ENCODE measurements at places on chromosomes 12 and 14.

- no peak for DNase-seq
Measured at GRCh38 chr12:63911341-63911740, 66.8 kb downstream of the SRGAP1 start.

GRCh38 chr14:104602933-104603325 is 1.6 kb downstream of the TMEM179 start:
- no peak for DNase-seq

DNA sequence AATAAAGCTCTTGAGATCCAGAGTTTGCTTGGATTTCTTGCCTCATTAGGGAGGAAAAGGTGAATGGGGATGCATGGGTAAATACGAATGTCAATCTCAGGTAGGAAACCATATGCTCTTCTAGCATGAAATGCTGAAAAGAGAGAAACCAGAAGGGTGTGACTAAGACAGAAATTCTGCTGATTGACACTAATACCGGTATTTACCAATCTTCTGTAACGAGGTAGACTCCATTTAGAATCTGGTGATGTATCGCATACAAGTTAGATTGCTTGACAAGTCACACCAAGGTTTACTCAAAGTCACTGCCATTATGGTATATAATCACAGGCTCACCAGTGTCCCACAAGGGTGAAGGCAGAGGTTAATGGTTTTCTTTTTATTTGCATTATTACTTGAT is 337.9 kb downstream of the NRXN3 start:
- no peak for DNase-seq

DNA sequence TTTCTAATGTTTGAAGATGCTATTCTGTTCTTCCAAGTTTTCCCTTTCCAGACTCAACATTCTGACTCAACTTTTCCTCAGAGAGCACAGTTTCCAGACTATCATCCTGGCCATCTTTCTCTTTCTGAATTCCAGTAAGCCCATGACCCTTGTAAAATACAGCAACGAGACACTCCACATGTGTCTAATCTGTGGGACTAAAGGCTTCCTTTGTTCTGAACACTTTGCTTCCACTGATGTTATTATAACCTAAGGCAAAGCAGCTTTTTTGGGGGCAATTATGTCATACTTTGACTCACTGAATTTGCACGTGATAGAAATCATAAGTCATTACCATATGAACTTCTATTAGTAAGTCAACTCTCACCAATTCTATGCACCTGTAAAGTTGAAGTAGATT is 6.3 kb upstream of the ART4 start:
- DNase-seq = no peak

- no peak for DNase-seq
Measured at GRCh38 chr12:39369756-39370155, 73.2 kb downstream of the KIF21A start.

GRCh38 chr14:54354968-54355641 is 41.7 kb upstream of the CDKN3 start:
- DNase-seq = no peak

DNA sequence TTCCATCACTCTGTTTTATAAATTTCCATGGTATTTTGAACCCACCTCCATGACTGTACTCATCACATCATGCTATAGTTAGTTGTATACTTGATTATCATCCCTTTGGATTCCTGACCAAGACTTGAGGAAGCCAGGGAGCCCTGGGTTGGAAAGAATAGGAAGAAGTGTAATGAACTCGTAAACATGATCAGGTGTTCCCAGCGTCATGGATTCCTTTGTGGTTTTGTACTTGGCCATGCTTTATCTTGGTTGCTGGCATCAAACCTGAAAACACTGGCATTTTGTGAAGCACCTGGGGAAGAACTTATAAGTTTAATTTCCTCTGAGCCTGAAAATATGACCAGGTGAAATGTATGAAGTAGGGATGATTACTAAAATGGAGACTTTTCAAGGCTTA is 76.4 kb downstream of the CHST11 start:
- no peak for DNase-seq

GRCh38 chr12:11568762-11569478 is 80.6 kb upstream of the ETV6 start:
- no peak for DNase-seq

DNA sequence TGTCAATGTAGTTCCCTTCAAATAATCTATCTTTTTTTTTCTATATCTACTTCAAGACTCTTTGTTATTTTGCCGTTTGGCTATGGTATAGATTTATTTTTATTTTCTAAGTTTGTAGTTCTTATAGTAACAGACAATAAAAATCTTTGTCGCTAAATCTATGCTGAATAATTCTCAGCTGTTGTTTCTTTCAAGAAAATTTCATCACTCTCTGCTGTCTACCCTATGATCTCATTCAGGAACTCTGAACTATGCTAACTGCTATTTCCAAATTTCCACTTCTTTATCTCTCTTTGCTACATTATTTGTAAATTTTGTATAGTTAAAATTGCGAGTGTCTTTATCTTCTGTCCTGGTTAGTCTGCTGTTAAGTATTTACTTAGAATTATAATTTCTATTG is 353.6 kb downstream of the LRFN5 start:
- no peak for DNase-seq

DNA sequence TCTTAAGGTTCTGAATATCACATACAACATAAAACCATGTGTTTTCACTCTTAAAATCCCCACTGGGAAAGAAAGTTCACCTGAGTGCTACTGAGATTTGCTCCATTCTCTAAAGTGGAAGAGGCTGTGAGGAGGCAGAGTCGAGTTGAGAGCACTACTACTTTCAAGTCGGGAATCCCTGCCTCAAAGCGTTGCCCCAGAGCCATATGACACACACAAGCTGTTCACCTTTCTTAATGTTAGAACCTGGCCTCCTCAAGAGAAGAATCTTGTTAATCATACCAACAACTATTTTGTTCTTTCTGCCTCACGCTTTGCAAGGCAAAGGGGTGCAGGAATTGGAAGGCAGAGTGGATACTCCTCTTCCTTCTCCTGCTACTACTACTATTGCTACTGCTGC is 149.7 kb upstream of the DAAM1 start:
- DNase-seq = no peak

DNA sequence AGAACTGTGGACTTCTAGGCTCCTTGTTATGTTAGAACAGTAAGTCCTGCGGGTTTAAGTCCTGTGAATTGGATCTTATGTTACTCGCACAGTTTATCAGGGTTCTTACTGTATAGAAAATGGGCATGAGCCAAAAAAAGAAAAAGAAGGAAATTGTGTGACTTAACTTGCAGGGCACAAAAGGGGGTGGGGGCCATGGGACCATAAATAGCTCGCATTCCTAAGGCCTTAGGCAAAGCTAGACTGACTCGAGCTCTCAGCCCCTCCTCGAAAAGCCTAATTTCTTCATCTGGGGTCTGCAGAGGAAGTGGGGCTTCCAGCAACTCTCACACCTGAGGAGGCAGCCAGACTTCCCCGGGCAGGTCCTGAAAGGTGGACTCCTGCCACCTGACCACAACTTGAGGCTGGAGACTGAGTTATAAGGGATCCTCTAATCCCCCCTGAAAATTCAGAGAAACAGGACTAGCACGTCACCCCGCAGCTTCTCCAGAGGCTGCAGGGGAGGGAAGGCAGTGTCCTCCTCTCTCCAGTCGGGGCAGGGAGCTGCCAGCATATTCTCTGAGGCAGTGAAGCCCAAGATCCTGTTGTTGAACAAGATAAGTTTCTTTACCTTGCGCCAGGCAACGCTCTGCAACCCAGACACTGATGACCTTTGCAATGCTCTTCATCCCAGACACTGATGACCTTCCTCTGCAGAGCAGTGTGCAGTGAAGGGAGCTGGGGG is 280.5 kb downstream of the PCNX1 start:
- no peak for DNase-seq

DNA sequence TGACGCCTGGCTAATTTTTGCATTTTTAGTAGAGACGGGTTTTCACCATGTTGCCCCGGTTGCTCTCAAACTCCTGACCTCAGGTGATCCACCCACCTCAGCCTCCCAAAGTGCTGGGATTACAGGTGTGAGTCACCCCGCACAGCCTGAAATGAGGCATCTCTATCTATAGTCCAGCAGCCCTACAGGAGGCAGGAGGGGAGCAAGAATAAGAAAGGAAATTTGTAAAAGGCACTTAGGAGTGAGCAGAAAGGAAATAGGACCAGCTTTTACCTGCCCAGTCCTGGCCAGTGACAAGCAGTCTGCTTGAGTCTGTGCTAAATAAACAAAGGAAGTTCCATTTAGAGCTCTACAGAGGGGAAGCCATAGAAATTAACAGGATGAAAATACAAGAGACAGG is 15.0 kb upstream of the PSMA6 start:
- no peak for DNase-seq

DNA sequence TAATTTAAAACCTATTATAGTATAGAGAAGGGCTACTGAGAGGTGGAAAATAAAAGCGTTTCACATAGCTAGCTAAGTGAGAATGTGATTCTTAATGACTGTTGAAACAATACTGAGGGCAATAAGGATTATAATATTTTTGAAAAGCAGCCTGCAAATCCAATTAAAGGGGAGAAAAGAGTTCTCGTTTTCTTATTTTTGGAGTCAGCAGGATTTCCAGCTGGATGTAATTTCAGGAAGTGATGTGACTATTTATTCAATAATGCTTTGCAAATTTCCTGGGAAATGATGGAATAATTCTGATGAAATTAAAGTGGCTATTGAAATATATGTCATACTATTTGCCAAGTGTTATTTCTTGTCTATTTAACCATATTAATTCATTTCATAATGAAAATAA is 279.1 kb downstream of the AEBP2 start:
- DNase-seq = peak; percentile 68

GRCh38 chr12:90337018-90337417 is 618.0 kb downstream of the CCER1 start:
- DNase-seq = no peak

DNA sequence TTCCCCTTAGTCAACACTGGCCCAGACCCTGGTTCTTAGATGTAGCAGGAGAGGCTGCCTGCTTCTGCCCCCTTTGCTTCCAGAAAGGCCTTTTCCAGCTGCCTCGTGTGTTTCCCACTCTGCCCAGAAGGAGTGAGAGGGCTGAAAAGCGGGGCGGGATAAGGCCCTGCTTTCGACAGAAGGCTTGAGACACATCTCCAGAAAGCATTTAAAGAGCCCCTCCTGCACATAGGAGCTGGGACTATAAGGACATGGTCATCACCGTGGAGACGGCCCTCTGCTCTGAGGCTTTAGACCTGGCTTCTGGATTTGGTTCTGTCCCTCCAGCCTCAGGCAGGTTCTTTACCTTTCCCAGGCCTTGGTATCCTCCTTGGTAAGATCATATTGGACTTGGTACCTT is 11.9 kb downstream of the CALM1 start:
- peak; percentile 55 for DNase-seq

DNA sequence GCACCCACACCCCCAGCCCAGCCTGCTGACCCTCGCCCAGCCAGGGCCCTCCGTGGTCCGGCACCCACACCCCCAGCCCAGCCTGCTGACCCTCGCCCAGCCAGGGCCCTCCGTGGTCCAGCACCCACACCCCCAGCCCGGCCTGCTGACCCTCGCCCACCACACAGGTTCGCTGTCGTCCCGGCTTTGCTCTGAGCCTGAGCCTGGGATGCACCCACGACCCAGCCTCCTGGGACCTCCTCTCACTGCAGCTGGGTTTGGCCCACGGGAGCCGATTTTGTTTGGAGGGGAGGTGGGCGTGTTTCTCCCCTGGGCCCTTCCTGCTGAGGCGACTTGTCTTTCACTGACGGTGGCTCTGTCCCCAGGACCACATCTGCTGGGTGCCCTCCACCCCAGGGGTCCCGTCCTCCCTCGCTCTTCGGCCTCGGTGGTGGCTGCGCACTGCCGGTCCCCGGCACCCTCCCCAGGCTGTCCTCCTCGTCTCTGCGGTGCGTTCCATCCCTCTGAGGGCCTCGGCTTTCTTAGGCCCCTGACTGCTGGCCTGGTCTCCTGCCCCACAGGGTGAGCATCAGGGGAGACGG is 83.8 kb downstream of the GALNT9 start:
- no peak for DNase-seq

DNA sequence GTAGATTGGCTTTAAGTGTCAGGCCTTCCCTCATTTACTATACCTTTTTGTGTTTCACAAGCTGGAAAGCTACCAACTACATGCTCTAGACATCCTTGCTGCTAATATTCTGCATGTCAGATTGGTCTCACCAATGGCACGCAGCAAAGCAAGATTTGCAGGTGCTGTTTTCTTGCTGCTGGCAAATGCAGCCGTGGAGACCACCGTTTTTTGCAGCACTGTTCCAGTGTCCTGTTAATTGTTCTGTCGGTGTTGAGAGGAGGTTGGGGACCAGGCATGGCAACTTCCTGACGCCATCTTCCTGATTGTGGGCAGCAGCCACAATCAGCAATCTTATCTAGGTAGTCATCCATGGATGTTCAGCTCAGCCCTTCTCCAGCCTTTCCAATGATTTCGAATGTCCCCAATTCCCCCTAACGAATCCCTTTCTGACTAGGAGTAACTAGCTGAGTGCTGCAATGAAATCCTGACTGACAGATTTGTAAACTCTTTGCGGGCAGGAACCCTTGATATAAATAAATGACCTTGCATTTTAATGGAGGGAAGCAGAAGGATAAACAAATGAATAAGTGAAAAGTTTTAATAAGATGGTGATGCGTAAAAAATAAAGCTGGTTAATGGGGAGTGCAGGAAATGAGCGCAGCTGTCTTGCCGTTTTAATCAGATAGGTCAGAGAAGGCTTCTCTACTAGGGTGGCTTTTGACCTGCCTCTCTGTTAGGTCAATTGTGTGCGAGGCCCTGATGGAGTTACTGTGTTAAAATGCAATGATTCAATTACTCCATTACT is 574 bp upstream of the CRADD start:
- no peak for DNase-seq

GRCh38 chr14:105711841-105712460 is 185.6 kb downstream of the TMEM121 start:
- no peak for DNase-seq

DNA sequence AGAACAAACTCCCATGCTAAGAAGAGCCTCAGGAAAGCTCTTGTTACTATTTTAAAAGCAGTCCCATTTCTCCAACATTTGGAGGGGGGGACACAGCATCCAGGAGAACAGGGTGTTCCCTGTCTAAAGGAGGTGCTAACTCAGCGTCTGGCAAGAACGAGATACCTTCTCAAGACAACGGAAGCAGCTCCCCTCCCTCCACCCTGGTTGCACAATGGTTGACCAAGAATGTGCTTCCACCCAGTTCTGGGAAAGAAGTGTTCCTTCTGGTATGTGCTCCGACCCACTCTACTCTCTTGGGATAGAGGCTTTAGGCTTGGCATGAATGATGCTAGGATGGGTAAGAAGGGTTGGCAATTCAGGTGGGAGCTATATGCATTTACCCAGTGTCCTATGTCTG is 1.5 kb upstream of the KRT6A start:
- DNase-seq = no peak

DNA sequence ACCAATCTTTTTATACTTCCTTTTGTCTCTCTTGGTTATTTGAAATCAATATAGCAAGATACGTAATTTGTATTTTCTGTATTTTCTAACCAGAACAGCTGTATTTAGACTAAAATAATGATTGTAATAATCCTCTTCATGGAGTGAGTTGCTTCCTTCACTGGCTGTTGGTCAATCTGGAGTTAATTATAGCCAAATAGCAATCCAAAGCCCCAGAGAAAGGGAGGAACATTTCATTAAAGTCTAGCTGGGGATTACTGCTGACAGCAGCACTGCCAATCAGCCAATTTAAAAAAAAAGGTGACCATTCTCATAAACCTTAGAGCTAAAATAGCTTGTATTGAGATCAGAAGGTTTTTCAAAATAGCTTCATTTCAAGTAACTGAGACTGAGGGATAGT is 118.0 kb downstream of the TRHDE start:
- DNase-seq = peak; percentile 67

Data from A673 (cell line).